ENCODE measurements at places on chromosomes 3 and 15.

DNA sequence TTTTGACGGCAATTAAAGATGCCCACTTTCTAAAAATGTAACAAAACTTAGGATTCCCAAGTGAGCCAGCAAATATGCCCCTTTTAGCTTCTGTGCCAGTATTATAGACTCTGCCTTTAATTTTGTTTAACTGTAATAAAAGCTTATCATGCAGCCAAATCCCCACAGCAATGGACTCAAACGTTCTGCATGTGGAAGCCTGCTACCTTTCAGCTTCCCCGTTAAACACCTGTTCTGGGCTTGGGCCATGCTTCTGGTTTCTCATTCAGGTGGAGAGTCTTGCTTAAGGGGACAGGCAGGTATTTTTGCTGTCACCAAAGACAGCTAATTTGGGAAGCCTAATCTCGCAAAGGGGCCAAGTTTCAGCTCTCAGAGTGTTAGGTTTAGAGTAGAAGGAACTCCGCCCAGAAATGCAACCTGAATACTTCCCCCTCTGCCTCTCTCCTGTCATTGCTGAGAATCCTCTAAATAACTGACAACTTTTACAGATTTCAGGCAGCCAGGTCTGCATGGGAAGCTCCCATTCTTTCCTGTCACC, 399.4 kb upstream of the ATP11B start:
- no peaks in the 10 kb centered on the region for H3K27me3 ChIP-seq
- no peaks in the 10 kb centered on the region for H3K36me3 ChIP-seq
- no peak for DNase-seq

DNA sequence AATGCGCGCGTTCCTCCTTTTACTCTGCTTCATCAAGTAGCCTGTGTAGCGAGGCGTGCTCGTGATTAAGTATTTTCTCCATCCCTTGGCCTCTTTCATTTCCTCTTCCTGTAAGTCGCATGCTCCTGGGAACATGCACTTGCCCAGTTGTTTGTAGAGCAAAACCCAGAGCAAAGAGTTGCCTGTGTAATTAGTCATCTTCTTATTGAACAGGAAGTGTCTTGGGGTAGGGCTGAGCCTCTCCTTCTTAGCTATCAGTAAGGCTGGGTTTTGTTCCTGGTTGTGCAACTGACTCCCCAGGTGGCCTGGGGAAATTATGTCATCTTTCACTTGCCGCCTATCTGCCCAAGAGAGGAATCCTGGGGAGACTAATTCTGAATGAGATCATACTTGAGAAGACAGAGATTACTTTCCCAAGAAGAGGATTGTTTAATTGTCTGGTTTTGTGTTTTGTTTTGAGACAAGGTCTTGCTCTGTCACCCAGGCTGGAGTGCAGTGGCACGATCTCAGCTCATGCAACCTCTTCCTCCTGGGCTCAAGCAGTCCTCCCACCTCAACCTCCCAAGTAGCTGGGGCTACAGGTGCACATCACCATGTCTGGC, 14.9 kb downstream of the LIPH start:
- H3K36me3 ChIP-seq, result no peaks in the 10 kb centered on the region
- no peak overlapping the region for H3K4me3 ChIP-seq
- no peak overlapping the region for H3K27ac ChIP-seq
- no peaks in the 10 kb centered on the region for H3K27me3 ChIP-seq
- DNase-seq, result peak; percentile 14

- no peak overlapping the region for H3K4me3 ChIP-seq
- no peaks in the 10 kb centered on the region for H3K4me1 ChIP-seq
- no peak overlapping the region for H3K27ac ChIP-seq
- H3K27me3 ChIP-seq, result no peaks in the 10 kb centered on the region
- H3K36me3 ChIP-seq, result no peaks in the 10 kb centered on the region
Observed at GRCh38 chr3:38949994-38950393, 101.8 kb downstream of the SCN11A start.

DNA sequence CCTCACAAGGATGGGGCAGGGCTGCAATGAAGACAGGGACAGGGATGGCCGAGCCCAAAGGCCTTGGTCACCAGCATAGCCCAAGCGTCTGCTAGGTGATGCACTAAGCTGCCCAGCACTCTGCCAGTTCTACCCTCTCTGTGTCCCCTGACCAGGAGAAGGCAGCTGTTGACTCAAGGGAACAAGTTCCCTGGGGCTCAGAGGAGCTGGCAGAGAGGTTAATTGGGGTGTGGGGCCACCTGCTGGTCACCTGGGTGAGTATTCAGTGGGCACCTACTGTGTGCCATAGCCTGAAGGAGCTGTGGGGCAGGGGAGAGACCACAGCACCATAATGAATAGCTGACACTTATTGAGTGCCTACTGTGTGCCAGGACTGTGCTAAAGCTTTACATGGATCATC, 22.0 kb upstream of the DOCK3 start:
- peak; percentile 59 for DNase-seq
- no peaks in the 10 kb centered on the region for H3K27me3 ChIP-seq

GRCh38 chr3:171061749-171062148, 35.2 kb upstream of the SLC2A2 start:
- no peak for DNase-seq
- H3K36me3 ChIP-seq, result no peaks in the 10 kb centered on the region
- no peaks in the 10 kb centered on the region for H3K4me1 ChIP-seq

GRCh38 chr3:99253963-99254355, 352.5 kb upstream of the DCBLD2 start:
- no peak for DNase-seq
- H3K4me1 ChIP-seq, result no peaks in the 10 kb centered on the region
- H3K36me3 ChIP-seq, result no peaks in the 10 kb centered on the region
- no peak overlapping the region for H3K27ac ChIP-seq
- H3K27me3 ChIP-seq, result no peaks in the 10 kb centered on the region

- H3K4me1 ChIP-seq, result no peaks in the 10 kb centered on the region
- no peaks in the 10 kb centered on the region for H3K27me3 ChIP-seq
- no peaks in the 10 kb centered on the region for H3K36me3 ChIP-seq
- no peak overlapping the region for H3K4me3 ChIP-seq
- no peak overlapping the region for H3K27ac ChIP-seq
Observed at GRCh38 chr3:144390786-144391185, 419.2 kb downstream of the DIPK2A start.

DNA sequence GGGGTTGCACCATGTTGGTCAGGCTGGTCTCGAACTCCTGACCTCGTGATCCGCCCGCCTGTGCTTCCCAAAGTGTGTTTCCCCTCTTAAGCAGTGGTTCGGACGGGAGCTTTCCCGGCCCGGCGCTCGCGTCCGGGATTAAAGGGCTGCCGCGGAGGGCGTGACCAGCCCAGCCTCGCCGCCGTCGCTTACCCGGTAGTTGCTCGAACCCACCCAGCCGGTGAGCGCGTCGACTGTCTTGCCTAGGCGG, 513 bp downstream of the CLASP2 start:
- H3K36me3 ChIP-seq, result no peaks in the 10 kb centered on the region
- peak overlapping the region; percentile 99 for H3K27ac ChIP-seq
- peak overlapping the region; percentile 73 for H3K4me3 ChIP-seq
- no peaks in the 10 kb centered on the region for H3K27me3 ChIP-seq
- no peak for DNase-seq

GRCh38 chr3:156516961-156517360, 38.0 kb downstream of the SSR3 start:
- no peaks in the 10 kb centered on the region for H3K27me3 ChIP-seq
- peaks cover 10% of the 10 kb centered on the region for H3K4me1 ChIP-seq
- no peaks in the 10 kb centered on the region for H3K36me3 ChIP-seq
- no peak overlapping the region for H3K4me3 ChIP-seq
- peak overlapping the region; percentile 49 for H3K27ac ChIP-seq

DNA sequence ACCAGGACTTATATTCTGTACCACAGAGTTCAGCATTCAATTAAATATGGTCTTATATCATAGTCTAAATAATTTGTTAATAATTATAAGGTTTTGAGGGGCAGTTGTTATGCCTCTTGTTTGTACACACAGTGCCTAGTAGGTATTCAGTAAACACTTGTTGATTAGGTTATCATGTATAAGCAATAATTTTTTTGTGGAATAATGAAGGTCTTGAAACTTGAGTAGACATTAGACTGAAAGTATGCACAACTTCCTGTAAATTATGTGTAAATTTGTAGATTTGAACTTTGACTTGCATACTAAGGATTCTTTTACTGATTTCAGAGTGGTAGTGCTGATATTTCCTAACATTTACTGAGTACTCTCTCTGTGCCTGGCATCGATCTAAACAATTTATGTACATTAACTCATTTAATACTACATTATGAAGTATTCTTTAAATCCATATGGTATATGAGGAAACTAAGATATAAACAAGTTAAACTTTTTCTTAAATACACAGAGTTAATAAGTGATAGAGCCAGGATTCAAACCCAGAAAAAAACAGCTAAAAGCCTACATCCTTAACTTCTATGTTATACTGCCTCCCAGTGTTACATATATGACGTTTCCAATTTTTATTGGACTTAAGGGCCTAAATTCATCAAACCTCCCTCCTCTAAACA, 65.1 kb downstream of the GLCE start:
- H3K27me3 ChIP-seq, result no peaks in the 10 kb centered on the region
- peaks cover 7% of the 10 kb centered on the region for H3K36me3 ChIP-seq
- DNase-seq, result no peak

DNA sequence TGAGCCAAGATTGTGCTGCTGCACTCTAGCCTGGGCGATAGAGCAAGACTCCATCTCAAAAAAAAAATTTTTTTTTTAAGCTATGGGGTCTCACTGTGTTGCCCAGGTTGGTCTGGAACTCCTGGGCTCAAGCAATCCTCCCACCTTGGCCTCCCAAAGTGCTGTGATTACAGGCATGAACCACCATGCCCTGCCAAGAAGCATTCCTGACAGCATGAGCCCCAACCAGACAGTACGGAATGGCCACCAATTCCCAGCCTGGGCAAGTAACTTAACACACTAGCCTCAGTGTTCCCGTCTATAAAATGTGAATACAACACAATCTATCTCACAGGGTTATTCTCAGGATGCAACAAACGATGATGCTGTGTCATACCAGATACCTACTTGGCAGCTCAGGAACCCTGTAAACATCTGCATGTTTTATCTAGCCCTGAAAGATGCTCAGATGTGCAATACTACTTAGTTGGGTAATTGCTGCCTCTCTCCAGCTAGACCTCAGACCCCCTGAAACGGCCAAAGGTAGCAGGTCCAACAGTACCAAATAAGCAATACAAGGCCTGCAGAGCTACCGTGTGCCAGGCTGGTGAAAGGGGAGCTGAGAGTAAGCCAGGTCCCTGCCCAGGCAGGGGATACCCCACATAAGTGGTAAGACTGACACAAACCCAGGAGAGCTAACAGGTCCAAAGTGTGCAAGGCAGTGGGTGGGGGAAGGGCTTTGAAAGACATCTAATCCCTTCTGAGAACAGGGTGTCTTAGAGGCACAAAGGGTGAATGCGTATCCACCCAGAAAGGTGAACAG, 1.9 kb downstream of the TKT start:
- no peak for DNase-seq
- H3K4me3 ChIP-seq, result peak overlapping the region; percentile 77
- H3K27ac ChIP-seq, result peak overlapping the region; percentile 91

DNA sequence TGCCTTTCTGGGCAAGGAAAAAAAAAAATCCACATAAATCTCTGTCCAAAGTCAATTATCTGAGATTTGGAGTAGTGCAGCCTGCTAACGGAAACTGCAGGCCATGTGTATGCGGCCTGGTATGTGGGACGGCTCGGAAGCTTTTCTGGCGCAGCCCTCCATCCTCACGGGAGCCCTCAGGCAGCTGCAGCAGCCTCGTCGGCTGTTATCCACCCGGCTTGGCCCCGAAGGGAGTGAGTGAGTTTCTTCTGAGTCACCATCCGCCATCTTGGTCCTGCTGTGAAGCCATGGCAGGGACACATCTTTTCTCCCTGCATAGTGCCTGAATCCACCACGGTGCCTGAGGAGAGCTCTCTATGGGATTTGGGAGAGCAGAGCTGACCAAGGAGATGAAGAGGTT, 62.8 kb downstream of the POLR2M start:
- H3K27ac ChIP-seq, result peak overlapping the region; percentile 1
- no peaks in the 10 kb centered on the region for H3K36me3 ChIP-seq
- peak; percentile 82 for DNase-seq
- no peaks in the 10 kb centered on the region for H3K27me3 ChIP-seq
- H3K4me1 ChIP-seq, result peaks cover 4% of the 10 kb centered on the region

- no peak overlapping the region for H3K4me3 ChIP-seq
- DNase-seq, result peak; percentile 88
- H3K4me1 ChIP-seq, result peaks cover 6% of the 10 kb centered on the region
- H3K27ac ChIP-seq, result peak overlapping the region; percentile 49
Observed at GRCh38 chr3:195863121-195864061, 45.0 kb downstream of the TNK2 start.

- no peaks in the 10 kb centered on the region for H3K27me3 ChIP-seq
- DNase-seq, result no peak
- no peak overlapping the region for H3K4me3 ChIP-seq
- H3K36me3 ChIP-seq, result no peaks in the 10 kb centered on the region
- H3K4me1 ChIP-seq, result no peaks in the 10 kb centered on the region
Observed at GRCh38 chr3:36416599-36416998, 36.3 kb downstream of the STAC start.

DNA sequence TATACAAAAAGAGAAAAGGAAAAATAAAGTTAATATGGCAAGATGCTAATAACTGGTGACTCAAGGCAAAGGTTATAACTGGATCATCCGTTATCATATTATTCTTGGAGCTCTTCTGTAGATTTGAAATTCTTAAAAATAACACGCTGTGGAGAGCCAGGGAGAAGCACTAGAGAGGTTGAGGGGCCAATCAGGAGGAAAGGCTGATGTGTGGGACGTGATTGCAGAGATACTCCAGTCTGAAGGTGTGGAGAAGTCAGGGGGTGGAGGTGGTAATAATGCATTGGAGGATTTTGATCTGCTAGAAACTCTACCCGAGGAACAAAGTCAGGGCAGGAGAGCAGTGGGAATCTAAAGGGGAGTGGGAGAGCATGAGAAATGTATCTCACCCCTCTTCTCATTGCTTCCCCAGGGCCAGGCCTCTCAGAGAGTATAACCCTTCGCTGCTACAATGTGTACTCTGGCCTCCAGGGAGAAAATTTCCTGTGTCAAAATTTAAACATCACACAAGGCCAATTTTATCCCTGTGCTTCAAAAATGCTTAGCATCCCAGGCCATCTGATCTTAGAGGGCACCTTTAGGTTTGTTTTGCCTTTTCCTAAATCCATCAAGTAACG, 211.5 kb upstream of the SEMA6D start:
- H3K36me3 ChIP-seq, result no peaks in the 10 kb centered on the region
- DNase-seq, result no peak
- no peaks in the 10 kb centered on the region for H3K27me3 ChIP-seq
- peaks cover 10% of the 10 kb centered on the region for H3K4me1 ChIP-seq
- peak overlapping the region; percentile 11 for H3K27ac ChIP-seq
- no peak overlapping the region for H3K4me3 ChIP-seq

GRCh38 chr15:84886984-84887299, 2.5 kb downstream of the SLC28A1 start:
- peaks cover 19% of the 10 kb centered on the region for H3K4me1 ChIP-seq
- no peaks in the 10 kb centered on the region for H3K27me3 ChIP-seq
- H3K27ac ChIP-seq, result no peak overlapping the region
- no peak for DNase-seq
- no peaks in the 10 kb centered on the region for H3K36me3 ChIP-seq
- H3K4me3 ChIP-seq, result no peak overlapping the region

GRCh38 chr15:46768287-46768686, 949.0 kb upstream of the SEMA6D start:
- H3K27me3 ChIP-seq, result no peaks in the 10 kb centered on the region
- DNase-seq, result no peak
- H3K4me1 ChIP-seq, result no peaks in the 10 kb centered on the region
- no peaks in the 10 kb centered on the region for H3K36me3 ChIP-seq
- no peak overlapping the region for H3K4me3 ChIP-seq

GRCh38 chr3:102905811-102906210, 471.0 kb downstream of the ZPLD1 start:
- H3K4me1 ChIP-seq, result no peaks in the 10 kb centered on the region
- H3K36me3 ChIP-seq, result no peaks in the 10 kb centered on the region
- no peak for DNase-seq
- H3K4me3 ChIP-seq, result no peak overlapping the region
- H3K27me3 ChIP-seq, result no peaks in the 10 kb centered on the region

GRCh38 chr15:78312536-78312935, 13.1 kb upstream of the SKIC8 start:
- no peak overlapping the region for H3K4me3 ChIP-seq
- DNase-seq, result no peak
- H3K36me3 ChIP-seq, result no peaks in the 10 kb centered on the region
- H3K27me3 ChIP-seq, result no peaks in the 10 kb centered on the region
- H3K27ac ChIP-seq, result no peak overlapping the region
